ENCODE measurements at places on chromosomes 7 and 10. TPM values are rescaled to one million over a fixed set of nuclear protein-coding genes. Genes with fewer than 3 reads are reported as not detected.

The ZNF365 gene
- total RNA-seq, result 2.4 TPM

The DYNC1I1 gene
- total RNA-seq, result 8.4 TPM

The LLCFC1 gene
- total RNA-seq, result not detected

The CAMK1D gene
- total RNA-seq, result 6.1 TPM

The PPP1R17 gene
- not detected for total RNA-seq

- no peak for DNase-seq
These were observed 80.8 kb downstream of the CARD11 start for GRCh38 chr7:2962865-2963264.

DNA sequence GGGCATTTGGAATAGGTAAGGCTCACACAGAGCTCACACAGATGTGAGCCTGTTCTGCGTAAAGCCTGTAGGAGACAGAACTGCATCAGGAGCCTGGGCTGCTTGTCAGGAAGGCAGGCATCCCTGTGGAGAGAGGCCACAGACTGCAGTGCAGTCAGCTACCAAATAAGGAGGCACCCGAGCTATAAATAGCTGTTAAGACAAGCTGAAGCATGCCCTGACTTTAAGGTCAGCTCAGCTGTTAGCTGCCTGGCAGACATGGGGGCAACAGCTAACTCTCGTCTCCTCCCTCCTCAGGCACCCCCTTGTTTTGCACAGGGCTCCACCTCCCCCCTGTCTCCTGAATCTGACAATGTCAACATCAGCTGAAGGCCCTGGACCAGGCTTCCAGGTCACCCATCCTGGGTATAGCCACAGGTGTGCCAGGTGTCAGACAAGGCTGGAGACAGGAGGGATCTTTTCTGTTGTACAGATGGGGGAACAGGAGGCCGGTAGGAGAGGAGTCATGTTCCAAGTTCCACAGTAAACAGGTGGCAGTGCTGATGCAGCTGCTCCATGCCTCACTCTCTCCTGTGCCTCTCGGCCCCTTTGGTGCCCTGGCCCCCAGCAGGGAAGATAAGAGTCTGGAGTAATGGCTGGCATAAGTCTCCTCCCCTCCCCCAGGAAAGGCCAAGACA lies 27.6 kb upstream of the MKRN1 start:
- DNase-seq, result no peak

- DNase-seq, result peak; percentile 84
These were observed 64.3 kb downstream of the MYL10 start for GRCh38 chr7:101564778-101565211.

DNA sequence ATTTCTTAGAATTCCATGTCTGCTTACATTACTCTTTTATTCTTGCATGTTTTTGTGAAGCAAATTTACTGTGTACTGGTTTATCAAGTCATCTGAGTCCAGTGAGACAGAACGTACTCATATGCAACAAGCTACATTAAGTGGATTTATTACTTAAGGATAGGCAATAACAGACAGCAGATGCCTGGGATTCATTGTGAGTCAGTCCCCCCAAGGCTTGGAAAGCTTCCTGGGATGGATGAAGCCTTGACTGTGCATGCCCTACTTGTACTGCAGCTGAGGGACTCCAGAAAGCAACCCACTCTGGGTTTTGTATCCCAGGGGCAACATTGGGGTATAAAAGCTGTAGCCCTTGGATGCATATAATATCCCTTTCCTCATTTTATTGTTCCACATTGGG lies 113.4 kb upstream of the RAB18 start:
- DNase-seq, result no peak

DNA sequence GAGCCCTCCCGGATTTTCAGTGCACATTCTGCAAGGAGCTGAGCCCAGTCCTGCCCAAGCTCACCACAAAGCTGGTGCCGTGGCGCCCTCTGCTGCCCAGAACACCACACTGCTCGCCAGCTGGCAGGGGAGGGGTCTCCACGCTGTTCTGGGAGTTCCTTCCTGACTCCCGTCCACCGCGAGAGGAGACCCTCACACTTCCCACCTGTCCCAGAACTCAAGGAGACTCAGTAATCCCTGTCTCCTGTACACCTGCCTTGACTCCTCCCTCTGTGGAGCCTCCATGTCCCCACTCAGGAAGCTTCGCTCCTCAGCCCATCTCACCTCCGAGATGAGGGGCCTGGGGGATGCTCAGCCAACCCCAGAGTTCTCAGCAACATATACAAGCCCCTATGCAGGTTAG lies 11.3 kb downstream of the C10orf105 start:
- DNase-seq, result peak; percentile 46

GRCh38 chr10:844552-844951 lies 87.0 kb downstream of the LARP4B start:
- DNase-seq, result peak; percentile 27

GRCh38 chr7:11078247-11078834 lies 104.7 kb downstream of the PHF14 start:
- DNase-seq, result no peak

GRCh38 chr7:151853896-151854719 lies 22.8 kb downstream of the PRKAG2 start:
- no peak for DNase-seq

DNA sequence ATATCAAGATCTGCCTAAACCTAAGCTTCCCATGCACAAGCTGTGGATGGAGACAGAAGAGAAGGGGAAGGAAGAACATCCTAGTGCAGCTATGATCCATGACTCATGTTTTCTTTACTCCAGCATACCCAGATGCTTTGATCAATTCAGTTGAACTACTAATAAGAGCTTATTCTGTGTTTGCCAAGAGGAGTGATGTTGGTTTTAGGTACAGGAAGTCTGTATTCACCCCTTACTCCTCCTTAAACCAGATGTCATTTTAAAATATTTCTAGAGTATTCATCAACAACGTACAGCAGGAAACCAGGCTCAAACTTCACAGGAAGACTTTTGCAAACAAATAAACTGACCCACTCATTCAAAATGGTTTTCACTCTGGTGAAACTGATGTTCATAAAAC lies 29.2 kb downstream of the PANK1 start:
- DNase-seq, result no peak

GRCh38 chr10:72132854-72133253 lies 44.5 kb upstream of the SPOCK2 start:
- DNase-seq, result no peak

GRCh38 chr7:77954773-77955555 lies 156.4 kb downstream of the PHTF2 start:
- no peak for DNase-seq

- DNase-seq, result peak; percentile 68
These were observed 5.4 kb upstream of the YWHAG start for GRCh38 chr7:76364198-76364584.

GRCh38 chr10:18217577-18217976 lies 77.4 kb downstream of the CACNB2 start:
- no peak for DNase-seq

DNA sequence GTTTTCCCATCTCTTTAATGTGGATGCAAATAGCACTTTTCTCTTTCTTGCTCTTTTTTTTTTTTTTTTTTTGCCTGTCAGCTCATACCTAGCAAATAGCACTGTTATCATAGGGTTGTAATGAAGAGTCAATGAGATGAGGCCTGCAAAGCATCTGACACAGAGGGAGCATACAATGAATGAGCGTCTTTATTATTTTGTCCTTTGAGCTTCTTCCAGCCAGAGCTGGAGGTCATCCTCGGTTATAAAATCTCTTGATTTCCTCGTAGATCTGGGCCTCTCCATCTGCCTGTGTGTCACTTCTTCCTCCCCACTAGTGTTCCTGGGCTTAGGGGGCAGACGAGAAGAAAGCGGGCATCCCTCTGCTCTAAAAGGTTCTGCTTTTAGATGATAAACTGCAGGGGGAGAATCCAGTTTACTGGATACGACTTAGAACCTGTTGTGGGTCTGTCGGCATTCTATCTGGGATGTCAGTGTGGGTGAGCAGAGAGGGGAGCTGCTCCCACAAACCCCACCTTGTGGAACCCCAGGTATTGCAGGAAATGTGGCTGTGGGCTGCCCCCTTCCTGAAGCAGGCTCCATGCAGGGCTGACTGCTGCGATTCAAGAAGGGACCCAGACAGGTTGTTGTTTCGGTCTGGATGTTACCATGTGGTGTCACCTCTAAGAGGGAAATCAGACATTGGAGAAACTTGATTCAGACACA lies 135.8 kb upstream of the GPR26 start:
- DNase-seq, result no peak

DNA sequence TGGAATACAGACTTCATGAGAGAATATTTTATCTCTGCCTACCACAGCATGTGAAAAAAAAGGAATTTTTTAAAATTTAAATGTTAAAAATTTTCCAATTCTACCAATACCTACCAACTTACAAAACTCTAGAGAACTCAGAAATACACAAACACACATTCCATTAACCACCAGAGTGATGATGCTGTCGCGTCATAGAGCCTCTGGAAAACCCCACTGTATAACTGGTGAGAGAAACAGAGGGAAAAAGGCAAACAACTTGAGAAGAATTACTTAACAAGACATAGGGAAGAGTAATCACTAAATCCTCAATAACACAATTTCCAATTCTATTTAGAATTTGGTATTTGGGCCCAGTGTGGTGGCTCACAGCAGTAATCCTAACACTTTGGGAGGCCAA lies 6.2 kb upstream of the SPOCK2 start:
- DNase-seq, result no peak

- DNase-seq, result no peak
These were observed 45.4 kb downstream of the FBXW4 start for GRCh38 chr10:101649525-101650085.

DNA sequence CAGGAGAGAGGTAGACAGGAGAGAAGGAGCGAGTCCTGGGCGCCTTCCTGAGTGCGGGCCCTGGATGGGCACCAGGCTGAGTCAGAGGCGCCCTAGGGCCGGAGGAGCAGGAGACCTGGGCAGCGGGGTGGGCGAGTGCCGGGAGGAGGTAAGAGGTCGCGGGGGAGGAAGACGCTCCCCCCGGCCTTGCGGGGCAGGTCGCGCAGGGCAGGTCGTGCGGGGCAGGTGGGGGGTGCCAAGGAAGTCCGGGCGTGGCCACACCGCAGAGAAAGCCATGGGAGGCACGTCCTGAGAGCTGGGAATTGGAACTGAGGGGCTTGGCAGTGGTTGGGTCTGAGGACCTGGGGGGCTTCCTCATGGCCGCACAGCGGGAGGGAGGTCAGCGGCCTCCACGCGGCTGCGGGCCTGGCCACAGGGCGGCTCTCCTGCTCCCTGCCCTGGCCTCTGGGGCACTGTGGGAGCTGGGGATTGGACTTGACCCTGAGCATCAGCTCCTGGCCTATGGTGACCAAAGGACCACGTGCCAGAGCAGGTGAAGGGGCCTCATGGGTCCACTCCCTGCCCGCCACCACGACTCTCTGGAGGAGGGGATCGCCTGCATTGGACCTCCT lies 935 bp downstream of the MMP21 start:
- DNase-seq, result no peak

Measured in Daoy (cell line).